Kidney capillary endothelial cell (primary cell): ENCODE measurements at places on chromosomes 7 and 10.
A peak's percentile ranks its signal among the peaks of the same experiment; 100 is the strongest.

GRCh38 chr7:70034999-70035398 is 436.7 kb downstream of the AUTS2 start:
- no peak for DNase-seq

- DNase-seq: peak; percentile 3
These were observed 5.2 kb downstream of the PHYHIPL start for GRCh38 chr10:59181668-59182067.

DNA sequence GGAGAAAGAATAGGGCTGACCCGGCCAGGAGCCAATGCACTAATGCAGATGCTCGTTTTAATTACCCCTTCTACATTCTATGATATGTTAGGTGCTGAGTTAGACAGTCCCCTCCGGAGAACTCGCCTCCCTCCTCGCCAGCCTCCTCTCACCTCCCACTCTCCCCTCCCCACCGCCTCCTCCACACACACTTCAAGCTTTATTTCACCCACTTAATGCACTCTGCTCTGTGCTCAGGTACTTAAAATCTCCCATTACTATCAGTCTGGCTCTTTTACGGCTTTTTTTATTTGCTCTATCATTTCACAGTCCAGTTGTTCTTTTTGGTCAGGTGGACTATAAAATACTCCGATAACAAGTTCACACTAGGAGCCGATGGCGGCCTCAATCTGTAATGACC is 231.6 kb downstream of the TEX36 start:
- DNase-seq: no peak

DNA sequence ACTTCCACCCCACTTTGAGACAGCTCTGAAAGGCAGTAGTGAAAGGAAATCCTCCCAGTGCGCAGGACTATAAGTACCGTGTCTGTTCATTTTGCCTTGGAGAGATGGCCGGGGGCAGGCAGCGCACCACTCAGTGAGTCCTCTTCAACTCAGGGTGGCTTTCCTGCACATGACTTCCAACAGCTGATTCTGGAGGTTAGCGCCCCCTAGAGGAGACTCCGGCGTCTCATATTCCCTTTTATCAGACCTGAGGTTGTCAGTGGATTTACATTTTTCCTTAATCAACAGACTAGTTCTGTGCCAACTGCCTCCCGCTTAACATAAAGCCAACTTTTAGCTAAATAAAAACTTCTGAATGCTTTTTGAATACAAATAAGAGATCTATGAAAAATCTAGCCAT is 101.0 kb downstream of the HERPUD2 start:
- no peak for DNase-seq

- no peak for DNase-seq
These were observed 89.3 kb upstream of the CUX1 start for GRCh38 chr7:101728128-101728527.

DNA sequence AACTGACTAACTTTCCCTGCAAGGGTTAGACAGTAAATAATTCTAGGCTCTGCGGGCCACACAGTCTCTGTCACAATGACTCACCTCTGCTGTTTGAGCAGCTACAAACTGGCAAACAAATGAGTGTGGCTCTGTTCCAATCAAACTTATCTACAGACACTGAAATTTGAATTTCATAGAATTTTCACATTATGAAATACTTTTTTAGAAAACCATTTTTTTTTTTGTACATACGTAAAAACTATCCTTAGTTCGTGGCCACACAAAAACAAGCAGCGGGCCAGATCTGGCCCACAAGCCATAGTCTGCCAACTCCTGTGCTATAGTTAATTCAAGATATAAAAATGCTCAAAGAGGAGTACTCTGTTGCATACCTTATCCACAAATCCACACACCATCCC is 32.6 kb downstream of the PIP4K2A start:
- peak; percentile 72 for DNase-seq

- DNase-seq: no peak
These were observed 104.4 kb upstream of the C1GALT1 start for GRCh38 chr7:7077945-7078344.

- DNase-seq: no peak
These were observed 86.4 kb upstream of the GNA12 start for GRCh38 chr7:2930310-2931033.

DNA sequence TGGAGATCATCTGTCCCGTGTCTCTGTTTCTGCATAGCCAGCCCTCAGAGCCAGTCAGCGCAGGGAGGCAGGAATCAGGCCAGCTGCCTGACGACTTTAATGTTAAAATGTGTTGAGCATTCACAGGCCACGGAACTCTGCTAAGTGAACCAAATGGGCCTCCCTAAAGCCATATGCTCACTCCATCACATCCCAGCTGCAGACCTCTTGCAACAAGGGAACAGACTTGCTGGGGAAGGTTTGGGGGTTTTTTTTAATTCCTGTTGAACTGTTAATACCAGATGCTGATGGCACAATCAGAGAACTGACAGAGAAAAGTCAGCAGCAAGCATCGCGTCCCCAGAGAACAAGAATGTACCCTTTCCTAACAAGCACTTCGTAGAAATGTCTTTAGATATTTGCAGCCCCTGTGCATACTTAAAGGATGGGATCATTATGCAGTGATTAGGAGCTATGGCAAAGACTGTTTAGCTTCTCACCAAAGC is 900.4 kb upstream of the AUTS2 start:
- no peak for DNase-seq

GRCh38 chr10:100470367-100470766 is 7.6 kb downstream of the WNT8B start:
- no peak for DNase-seq

GRCh38 chr10:43824934-43825333 is 176.3 kb upstream of the ZNF32 start:
- DNase-seq: no peak

DNA sequence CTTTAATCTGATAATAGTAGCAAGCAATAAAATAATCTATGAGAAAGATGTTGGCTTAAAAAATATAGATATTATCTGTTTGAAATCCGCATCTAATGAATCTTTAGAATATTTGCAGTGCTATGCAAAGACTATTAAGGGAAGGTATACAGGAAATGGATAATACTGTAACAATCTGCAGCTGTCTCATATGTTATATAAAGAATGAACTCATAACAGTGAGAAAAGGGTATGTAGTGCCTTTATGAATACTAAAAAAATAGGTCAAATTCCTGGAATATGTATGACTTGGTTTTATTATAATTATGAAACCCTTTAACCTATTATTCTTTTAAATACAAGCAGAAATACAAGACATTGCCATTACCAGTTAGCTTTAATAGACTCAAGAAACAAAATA is 105.1 kb upstream of the GPR22 start:
- no peak for DNase-seq

GRCh38 chr7:157244516-157245294 is 92.1 kb upstream of the DNAJB6 start:
- DNase-seq: no peak

GRCh38 chr10:88528201-88528600 is 54.9 kb downstream of the RNLS start:
- DNase-seq: no peak

DNA sequence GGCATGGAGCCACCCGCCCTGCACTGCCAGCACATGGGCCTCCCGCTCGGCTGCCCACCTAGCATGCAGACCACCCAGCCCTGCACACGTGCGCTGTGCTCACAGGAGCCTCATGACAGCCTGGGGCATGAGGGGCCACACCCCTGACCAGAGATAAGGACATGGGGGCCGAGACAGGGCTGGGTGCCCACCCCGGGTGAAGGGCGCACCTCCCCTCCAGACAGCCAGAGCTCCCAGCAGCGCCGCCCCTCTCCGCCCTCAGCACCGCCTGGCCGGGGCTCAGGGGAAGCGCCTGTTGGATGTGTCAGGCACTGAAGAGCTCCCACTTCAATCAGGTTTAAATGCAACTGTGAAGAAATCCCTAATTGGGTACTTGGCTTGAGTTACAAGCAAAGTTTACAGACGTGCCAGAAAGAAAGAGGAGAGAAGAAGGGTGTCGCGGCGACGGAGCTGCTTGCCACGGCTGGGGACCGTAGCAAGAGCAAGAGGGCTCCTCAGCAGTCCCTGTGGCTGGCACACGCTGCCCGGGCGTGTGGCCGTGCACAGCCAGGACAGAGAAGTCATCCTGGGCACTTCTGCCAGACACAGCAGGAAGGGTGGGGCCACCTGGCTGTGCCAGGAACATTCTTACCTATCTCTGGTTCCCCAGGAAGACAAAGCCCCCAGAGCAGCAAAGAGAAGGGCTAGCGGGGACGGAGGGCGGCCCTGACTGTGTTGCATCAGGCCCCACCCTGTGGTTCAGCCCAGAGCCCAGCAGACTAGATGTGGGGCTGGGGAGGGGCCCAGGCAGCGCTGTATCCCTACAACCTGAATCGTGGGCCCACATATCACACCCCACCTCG is 247.4 kb downstream of the ELFN1 start:
- DNase-seq: no peak

GRCh38 chr7:99156649-99157048 is 12.7 kb upstream of the SMURF1 start:
- no peak for DNase-seq

DNA sequence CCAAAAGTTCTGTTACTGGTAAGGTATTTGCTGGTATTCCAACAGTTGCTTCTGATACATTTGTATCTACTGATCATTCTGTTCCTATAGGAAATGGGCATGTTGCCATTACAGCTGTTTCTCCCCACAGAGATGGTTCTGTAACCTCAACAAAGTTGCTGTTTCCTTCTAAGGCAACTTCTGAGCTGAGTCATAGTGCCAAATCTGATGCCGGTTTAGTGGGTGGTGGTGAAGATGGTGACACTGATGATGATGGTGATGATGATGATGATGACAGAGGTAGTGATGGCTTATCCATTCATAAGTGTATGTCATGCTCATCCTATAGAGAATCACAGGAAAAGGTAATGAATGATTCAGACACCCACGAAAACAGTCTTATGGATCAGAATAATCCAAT is 131.0 kb downstream of the AASS start:
- DNase-seq: no peak

DNA sequence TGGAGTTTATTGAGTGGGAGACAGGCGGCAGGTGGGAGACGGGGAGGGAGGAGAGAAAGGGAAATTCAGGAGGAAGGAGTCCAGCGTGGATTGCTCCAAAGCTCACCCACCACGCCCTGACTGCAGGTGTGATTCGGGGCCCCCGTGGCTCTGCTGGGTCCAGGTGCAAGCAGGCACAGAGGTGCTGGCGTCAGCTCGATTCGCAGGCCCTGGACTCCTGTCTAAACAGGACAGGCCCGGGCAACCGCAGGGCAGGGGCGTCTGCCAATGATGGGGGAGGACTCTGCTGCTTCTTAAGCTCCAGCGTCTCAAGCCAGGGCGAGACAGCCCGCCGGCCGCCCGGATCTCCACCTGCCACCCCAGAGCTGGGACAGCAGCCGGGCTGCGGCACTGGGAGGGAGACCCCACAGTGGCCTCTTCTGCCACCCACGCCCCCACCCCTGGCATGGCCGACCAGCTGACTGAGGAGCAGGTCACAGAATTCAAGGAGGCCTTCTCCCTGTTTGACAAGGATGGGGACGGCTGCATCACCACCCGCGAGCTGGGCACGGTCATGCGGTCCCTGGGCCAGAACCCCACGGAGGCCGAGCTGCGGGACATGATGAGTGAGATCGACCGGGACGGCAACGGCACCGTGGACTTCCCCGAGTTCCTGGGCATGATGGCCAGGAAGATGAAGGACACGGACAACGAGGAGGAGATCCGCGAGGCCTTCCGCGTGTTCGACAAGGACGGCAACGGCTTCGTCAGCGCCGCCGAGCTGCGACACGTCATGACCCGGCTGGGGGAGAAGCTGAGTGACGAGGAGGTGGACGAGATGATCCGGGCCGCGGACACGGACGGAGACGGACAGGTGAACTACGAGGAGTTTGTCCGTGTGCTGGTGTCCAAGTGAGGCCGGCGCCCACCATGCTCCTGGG is at the start of gene CALML3:
TSS of gene CALML3 (plus strand) at position 321 of the 920 bp plus-strand sequence. CDS start at position 446, 125 bp downstream.
- no peak for DNase-seq

- DNase-seq: no peak
These were observed 7.4 kb downstream of the YWHAG start for GRCh38 chr7:76351372-76351771.

DNA sequence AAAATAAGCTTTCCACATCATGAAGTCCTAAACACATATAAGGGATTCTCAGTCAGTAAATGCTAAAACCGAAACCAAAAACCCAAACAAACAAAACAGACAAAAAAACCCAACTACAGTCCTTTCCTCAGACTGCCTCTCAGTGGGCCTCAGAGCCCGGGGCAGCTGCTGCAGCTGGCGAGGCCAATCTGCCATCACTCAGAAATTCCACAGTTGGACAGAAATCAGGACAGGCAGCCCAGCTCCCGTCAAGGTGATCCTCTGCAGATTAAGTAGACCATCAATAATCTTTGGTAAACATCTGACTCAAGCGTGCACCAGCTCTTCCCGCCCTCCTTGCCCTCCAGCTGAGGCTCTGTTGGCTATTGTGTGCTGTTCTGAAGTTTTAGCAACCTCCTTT is 142.2 kb downstream of the ATXN7L1 start:
- no peak for DNase-seq

- no peak for DNase-seq
These were observed 10.0 kb upstream of the DDIT4 start for GRCh38 chr10:72263613-72264241.

- no peak for DNase-seq
These were observed 746.2 kb upstream of the POM121L12 start for GRCh38 chr7:52289247-52289646.

DNA sequence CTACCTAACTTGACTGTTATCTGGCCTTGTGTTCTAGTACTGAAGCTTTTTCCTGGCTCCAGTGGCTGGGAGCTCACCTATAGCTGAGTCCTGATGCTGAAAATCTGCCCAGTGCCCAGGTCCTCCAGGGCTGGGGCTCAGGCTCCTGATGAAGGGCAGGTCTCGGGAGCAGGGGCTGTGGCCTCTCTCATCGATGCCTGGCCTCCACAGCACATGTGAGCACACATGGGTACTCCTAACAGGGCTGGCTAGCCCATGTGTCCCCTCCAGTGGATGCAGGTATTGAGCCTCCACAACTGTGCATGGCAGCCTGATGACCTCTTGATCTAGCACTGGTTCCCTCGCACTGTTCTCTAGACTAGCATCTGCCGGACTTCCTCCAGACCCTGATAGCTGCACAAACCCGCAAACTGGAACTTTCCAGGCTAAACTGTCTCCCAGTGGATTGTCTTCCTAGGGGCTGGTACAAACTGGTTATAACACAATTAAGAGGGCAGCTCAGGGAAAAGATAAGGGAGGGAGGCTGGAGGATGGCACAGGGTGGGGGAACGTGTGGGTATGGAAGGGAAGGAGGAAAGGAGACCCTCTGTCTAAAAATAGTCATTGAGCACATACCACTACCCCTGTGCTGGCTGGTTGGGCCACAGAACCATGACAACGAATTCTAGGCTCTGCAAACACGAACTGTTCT is 35.1 kb downstream of the PLAC9 start:
- DNase-seq: no peak

- DNase-seq: no peak
These were observed 629 bp upstream of the DNAJC9 start for GRCh38 chr10:73247509-73248258.

DNA sequence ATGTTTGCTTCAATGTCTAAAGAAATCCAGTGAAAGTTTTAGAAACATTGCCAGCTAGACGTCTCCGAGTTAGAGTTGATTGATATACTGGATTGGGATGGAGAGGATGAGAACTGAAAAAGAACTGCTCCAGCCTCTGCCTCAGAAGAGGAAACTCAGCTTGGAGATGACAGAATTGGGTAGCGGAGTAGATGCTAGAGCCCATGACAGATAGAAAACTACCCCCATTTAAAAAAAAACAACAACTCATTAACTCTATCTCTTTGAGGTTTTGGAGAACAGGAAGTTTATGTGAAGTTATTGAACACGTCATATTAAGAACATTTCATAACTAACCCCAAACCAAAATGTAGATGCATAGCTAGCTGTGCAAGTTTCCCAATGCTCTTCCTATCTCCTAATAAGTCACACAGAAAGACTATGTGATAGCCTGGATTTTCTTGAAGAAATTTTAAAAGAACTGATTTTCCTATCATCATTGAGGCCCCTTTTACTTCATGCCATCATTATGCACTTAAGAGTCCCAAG is 28.3 kb upstream of the AFAP1L2 start:
- no peak for DNase-seq
